ENCODE measurements at places on chromosomes 16 and 17.

GRCh38 chr17:59287452-59287851, 44.0 kb upstream of the YPEL2 start:
- DNase-seq, result no peak

GRCh38 chr16:2814551-2815298, 2.3 kb upstream of the PRSS21 start:
- DNase-seq, result no peak

- DNase-seq, result no peak
These were observed 40.9 kb upstream of the RBFOX3 start for GRCh38 chr17:79651761-79652160.

DNA sequence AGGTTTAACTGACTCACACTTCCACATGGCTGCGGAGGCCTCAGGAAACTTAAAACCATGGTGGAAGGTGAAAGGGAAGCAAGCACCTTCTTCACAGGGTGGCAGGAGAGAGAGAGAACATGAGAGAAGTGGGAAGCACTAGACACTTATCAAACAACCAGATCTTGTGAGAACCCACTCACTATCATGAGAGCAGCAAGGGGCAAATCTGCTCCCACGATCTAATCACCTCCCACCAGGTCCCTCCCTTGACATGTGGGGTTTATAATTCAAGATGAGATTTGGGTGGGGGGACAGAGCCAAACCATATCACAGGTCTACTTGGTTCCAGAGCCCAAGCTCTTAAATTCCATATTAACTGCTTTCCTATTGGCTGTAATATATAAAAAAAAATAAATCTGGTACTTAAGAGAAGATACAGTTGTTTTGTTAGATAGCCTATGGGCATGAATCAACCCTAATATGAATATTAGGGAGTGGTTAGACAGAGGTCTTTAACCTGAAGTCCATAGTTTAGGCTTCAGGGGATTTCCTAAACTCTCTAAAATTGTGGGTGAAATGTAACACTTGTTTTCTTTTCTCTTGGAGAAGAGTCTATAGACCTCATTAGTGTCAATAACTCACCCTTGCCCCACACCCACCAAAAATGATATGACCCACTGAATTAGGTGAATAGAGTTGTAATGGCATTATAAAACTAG, 56.7 kb downstream of the SKAP1 start:
- no peak for DNase-seq

DNA sequence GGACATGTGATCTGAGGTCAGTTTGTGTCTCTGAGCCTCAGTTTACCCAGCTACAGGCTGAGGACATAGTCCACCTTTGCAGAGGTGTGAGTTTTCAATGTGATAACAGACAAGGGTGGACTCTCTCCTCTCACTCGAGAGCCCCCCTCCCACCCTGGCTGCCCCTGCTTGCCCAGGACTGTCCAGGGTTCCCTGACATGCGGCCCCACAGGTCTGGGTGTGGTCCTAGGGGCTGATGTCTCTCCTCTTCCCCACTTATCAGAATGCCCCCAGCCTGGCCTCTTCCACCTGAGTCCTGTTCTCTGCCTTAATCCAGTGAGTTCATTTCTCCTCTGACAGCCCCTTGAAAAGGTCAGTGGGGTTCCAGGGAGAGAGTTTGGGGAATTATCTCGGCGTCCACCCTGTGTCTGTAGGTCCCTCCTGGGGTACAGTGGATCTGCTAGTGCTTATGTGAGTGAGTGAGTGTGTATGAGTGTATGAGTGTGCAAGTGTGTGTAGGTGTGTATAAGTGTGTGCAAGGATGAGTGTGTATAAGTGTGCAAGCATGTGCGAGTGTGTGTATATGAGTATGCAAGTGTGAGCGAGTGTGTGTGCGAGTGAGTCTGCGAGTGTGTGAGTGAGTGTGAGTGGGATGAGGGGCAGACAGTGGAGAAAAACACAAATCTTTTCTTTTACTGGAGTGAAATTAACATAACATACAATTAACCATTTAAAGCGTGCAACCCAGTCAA, 175.0 kb downstream of the IRF8 start:
- DNase-seq, result no peak

DNA sequence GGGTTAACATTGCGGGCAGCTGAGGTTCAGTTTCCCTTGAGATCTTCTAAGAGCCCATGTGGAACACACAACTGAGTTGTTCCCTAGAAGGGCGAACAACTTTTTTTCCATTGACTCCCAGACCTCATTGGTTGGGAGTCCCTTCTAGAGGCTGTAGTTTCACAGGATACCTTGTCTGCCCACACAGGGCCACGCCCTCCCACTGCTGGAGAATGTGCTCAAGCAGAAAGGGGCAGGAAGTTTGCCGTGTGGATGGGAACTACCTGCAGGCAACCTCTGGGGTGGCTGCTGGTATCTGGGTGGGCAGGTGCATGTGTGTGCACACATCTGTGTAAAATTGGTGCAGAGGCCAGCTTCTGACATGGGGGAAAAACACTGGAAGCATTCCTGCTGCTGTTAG, 178.8 kb upstream of the PSMD7 start:
- no peak for DNase-seq

DNA sequence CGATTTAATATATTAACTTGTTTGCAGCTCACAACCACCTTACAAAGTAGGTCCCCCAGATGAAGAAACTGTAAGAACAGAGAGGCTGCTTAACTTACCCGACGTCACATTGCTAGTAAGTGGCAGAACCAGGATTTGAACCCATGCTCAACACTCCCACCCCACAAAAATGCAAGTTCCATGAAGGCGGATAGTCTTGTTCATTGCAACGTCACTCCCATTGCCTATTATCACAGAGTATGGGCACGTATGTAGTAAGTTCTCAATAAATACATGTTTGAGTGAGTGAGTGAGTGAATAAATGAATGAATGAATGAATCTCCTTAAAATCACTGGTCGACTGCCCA, 1.1 kb downstream of the USP31 start:
- no peak for DNase-seq

GRCh38 chr16:68144008-68144407, 58.8 kb downstream of the NFATC3 start:
- DNase-seq, result no peak

- DNase-seq, result no peak
These were observed 5.4 kb downstream of the TPSD1 start for GRCh38 chr16:1261131-1261892.

DNA sequence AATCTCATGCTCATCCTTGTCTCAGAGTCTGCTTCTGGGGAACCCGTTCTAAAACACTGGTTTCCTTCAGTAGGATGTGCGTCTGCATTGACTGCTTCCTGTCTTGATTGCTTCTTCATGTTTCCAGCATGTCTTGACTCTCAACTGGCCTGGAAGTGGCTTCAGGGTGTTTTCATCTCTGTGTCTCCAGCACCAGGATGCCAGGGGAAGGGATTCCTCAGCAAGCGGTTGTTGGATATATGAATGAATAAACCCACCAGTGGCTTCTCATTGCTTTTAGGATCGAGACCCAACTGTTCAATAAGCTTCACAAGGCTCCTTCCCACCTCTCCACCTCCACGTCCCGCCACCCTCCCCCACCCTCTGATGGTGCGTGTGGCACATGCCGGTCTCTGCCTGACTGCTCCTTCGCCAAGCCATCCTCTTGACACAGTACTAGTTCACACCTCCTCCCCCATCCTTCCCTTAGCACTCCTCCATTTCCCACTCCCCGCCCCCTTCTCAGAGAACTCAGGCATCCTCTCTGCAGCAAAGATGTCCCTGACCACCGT, 14.1 kb upstream of the TNS4 start:
- DNase-seq, result no peak

DNA sequence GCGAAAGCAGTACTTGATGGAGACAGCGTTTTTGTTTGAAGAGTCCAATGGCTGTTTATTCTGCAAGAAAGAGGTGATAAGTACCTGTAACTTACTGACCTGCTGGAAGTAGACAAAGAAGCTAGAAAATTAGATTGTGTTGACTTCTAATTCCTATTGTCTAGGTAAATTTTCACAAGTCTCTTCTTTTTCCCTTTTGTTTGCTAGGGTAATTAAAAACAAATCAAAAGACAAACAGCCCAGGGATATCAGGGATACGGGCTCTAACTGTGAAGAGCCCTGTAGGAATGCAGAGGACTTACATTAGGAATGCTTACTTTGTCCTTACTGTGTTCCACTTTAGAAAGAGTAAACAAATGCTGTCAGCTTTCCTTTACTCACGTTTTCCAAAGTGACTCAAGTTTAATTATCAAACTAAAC, 7.0 kb downstream of the PSME3IP1 start:
- no peak for DNase-seq

DNA sequence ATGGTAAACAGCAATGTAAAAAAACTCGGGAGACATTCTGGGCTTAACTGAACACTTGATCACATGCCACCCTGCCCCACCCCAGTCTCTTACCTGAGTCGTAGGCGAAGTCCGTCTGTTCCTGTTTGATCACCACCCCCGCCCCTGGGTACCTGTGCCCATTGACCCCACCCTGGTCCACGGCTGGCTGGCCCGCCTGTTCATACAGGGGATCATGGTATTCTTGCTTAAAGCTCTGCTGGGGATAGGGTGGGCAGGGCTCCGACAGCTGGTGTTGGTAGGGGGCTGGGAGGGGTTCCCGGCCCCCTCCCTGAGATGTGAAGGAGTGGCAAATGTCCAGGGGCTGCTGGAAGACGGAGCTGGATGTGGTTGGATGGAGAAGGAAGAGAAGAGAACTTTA, 13.6 kb downstream of the ETV4 start:
- no peak for DNase-seq

- no peak for DNase-seq
These were observed 32.5 kb downstream of the PIMREG start for GRCh38 chr17:6476810-6477179.

- no peak for DNase-seq
These were observed 487.0 kb downstream of the HAPSTR1 start for GRCh38 chr16:9578459-9578858.

GRCh38 chr16:58502217-58502921, 2.4 kb downstream of the NDRG4 start:
- no peak for DNase-seq

DNA sequence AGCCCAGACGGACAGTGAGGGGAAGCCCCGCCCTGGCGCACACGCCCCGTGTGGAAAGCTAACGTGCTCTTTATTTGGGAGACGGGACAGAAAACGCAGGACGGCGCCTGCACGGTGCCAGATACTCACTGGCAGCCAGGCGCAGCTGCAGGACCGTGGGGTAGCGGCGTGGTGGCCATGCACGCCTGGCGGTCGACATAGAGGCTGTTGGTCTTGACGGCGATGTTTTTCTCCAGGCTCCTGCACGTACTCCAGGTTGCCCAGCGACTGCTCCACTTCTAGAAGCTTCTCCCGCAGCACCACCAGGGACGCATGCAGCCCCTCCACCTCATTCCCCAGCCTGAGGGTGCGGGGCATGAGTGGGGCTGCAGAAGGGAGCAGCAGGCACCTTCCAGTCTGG, 5.1 kb upstream of the C1QTNF8 start:
- DNase-seq, result no peak

DNA sequence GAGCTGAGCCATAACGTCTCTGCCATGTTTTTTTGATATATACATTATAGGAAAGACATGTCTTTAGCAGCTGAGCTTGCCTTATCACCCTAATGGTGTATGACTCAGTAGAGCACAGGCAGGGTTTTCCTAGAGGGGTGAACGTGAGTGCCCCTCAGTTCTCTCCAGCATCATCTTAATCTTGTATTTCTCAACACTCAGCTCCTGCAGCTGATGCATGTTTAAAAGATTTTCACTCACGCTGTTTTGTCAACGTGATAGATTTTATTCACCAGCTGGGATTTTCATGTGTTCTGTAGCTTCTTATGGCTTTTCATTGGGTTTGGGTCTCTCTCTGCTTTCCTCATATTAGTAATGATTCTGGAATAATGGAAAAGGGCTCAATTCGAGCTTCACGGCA, 186.0 kb upstream of the PMFBP1 start:
- DNase-seq, result no peak

- DNase-seq, result peak; percentile 86
These were observed 5.5 kb upstream of the COIL start for GRCh38 chr17:56966338-56966737.

GRCh38 chr17:36129616-36130015, 26.0 kb downstream of the CCL4 start:
- no peak for DNase-seq

DNA sequence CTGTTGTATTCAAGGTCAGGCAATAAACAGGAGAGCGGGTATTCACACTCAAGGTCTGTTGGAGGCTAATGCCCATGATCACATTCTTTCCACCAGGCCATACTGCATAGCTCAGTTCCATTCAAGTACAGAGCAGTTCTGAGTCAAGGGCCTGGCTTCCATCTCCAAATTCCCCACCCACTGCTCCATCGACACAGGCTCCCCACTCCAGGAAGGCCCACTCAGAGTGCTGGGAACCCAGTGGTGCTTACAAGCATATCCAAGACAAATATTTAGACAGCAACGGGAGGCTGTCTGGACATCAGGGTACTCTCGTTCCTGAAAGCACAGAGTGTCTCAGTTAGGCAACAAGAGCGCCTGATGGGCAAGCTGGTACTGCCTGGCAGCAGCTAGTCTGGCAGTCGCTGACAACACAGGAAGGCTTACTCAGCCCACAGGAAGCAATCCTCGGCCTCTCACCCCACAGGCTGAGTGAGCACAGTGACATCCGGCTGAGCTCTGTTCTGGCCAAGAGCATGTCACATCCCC, 40.9 kb downstream of the RFFL start:
- no peak for DNase-seq

DNA sequence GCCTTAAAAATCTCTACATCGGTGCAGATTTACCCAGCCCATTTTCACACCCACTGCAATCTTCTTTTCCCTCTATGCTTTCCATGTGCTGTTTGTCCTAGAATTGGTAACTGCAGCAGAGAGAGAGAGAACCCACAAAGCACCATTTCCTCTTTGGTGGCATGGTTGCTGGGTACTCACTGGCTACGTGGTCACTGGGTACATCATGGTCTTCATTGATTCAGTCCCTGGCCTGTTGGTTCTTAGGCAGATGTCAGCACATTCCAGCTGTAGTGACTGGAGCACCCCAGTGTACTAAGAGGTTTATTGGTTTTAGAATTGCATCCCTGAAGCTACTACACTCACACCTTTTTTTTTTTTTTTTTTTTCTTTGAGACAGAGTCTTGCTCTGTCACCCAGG, 156.1 kb upstream of the CACNG5 start:
- no peak for DNase-seq

DNA sequence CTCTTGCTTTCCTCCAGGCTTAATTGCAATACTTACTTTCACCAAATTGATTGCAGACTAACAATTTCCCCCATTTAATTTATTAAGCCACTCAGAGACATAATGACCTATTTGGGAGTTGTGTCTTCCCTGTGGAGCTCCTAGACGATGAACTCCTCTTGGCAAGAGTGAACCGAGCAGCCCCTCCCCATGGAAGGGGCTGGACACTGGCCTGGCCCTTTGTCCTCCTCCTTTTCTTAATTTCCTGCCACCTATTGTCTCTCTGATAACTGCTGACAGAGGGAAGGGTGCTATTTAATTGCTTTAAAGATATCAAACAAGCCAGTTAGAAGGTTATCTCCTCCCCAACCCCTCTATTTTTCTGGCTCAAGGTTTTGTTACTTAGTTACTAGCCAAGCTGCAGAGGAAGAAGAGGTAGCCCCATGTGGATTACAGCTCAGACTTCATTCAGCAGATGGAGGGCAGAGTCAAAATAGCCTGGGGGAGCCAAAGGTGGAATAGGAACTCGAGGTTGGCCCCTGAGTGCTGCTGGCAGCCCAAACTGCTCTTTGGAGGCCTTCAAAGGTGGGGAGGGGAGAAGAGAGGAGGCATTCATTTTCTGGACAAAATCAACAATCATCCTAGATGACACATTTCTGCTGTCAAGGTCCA, 3.7 kb upstream of the SSTR2 start:
- DNase-seq, result no peak
